Posterior cingulate gyrus (tissue), 11 donors: ENCODE measurements at places on chromosomes 7 and 10.

GRCh38 chr7:23357190-23358093 lies 58.3 kb downstream of the MALSU1 start:
- DNase-seq = no peak

DNA sequence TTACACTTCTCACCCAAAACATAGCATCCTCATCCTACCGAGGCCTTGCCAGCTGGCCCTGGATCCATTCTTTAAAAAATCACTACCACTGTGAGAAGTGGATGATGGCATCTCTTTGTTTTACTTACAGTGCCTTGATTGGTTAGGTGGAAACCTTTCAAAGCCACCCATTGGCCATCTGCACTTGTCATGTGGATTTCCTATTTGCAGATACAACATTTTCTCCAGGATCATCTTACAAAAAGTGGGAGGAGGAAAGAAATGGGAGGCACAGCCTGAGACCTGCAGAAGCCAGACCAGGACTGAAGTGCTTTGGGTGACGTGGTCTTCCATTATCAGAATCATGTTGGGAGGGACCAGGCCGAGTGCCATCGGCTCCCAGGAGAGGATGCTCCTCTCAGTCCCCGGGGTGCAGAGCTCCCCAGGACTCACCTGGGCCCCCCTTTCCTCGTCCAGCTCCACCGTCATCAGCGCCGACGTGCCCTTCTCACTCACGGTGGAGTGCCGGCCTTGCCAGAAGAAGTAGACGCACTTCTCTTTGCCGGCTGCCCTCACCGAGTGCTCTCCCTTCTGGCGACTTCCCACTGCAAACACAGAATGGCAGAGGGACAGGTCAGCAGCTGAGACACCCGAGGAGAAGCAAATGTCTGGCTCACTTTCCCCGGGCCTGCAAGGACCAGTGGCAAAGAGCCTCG lies 161.2 kb downstream of the SVIL start:
- no peak for DNase-seq

- no peak for DNase-seq
These were observed 55.6 kb upstream of the PNLIP start for GRCh38 chr10:116490028-116490662.

- DNase-seq = peak; percentile 8
These were observed 224.4 kb downstream of the MAD1L1 start for GRCh38 chr7:2008101-2008935.

DNA sequence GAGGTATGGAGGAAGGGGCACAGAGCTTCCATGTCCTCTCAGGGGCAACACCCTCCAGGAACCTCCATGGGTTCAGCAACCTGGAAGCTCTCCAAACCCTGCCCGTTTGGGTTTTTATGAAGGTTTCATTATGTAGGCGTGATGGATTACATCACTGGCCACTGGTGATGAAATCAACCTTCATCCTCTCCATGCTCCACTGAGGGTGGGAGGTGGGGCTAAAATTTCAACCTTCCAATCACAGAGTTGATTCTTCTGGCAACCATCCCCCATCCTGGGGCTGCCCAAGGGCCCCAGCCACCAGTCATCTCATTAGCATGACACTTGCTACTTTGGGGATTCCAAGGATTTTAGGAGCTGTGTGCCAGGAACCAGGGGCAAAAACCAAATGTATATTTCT lies 90.1 kb downstream of the TEX36 start:
- DNase-seq = no peak
